ENCODE measurements at places on chromosomes 5 and 9.

- DNase-seq, result no peak
Observed at GRCh38 chr9:88251903-88252302, 113.6 kb upstream of the SPATA31C2 start.

GRCh38 chr5:102153003-102153759, 142.9 kb downstream of the SLCO4C1 start:
- no peak for DNase-seq

- no peak for DNase-seq
Observed at GRCh38 chr9:14939378-14939777, 29.1 kb upstream of the FREM1 start.

DNA sequence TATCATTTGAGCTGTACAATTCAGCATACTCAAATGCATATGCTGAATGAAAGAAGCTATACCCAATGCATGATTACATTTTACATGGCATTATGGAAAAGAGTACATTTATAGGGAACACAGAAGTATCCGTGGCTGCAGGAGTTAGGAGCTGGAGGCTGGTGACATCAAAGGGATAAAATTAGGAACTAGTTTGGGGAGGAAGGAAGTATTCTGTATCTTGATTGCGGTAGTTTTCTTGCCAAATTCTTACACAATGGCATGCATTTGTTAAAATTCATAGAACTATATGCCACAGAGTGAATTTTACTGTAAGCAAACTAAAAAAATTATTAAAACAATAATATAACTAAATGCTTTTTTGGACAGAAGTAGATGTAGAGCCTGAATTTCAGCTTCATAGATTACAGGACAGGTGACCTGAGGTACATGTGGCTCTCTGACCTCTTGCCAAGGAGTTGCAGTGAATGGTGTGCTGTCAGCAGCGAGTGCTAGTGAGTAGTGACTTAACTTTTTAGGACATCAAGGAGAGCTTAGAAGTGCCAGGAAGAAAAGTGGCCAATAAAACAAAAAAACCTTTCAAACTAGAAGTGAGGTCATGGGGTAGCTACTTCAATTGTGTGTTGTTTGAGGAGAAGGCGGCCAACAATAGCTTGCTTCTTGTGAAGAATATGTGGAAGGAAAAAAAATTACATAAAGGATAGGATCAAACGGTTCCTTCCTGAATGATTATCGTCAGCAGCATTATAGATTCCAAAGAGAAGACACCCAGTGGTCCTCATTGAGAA, 514.9 kb upstream of the CLINT1 start:
- DNase-seq, result no peak
